ENCODE measurements at places on chromosomes 5 and 9.

- DNase-seq, result no peak
Observed at GRCh38 chr9:84325347-84325973, 15.1 kb downstream of the SLC28A3 start.

GRCh38 chr5:115100319-115100955 is 69.3 kb downstream of the TRIM36 start:
- no peak for DNase-seq

DNA sequence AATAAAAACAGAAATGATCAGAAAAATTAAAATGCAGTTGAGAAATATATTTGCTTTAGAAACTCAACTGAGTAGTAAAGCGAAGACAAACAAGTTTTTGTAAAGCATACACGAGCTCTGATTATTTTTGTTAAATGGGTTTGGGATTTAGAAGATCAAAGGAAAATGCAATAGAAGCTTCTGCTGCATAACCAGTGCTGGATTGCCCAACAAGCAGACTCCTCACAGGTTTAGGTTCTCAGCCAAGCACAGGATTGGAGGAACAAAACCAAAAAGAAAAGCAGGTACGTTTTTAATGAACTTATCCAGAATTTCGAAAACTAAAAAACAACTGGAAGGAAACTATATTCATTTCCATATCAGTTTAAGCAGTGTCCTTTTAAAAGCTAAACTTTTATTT is 423.8 kb downstream of the TMEM161B start:
- no peak for DNase-seq

DNA sequence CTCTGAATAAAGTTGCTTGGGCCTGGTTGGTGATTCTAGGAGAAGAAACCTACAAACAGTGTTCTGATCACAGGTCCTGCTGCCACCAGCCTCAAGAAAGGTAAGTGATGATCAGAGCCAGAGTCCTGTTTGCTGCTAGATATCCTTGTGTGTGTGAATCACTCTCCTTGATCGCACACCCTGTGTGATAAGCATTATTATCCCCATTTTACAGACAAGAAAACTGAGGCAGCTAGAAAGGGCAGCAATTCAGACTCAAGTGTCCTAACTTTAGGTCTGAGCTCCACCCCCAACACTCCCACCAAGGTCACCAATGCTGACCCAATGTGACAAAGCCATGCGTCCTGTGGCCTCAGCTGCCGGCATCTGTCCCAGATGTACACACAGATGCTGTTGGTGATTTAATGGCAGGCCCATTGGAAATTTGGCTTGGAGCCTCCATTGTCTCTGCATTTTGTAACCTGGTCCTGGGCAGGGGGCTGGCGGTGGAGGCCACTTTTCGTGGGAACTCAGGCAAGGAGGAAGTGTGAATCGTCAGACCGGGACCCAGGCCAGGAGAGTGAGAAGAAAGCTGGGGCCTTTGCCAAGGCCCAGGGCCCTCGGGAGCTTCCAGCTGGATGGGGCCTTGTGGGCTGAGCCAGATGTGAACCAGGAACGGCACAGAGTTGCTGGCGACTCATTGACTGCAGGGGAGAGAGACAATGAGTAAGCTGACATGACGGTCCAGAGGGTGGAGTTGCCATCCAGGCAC is 29.8 kb upstream of the GGTA1 start:
- peak; percentile 37 for DNase-seq

DNA sequence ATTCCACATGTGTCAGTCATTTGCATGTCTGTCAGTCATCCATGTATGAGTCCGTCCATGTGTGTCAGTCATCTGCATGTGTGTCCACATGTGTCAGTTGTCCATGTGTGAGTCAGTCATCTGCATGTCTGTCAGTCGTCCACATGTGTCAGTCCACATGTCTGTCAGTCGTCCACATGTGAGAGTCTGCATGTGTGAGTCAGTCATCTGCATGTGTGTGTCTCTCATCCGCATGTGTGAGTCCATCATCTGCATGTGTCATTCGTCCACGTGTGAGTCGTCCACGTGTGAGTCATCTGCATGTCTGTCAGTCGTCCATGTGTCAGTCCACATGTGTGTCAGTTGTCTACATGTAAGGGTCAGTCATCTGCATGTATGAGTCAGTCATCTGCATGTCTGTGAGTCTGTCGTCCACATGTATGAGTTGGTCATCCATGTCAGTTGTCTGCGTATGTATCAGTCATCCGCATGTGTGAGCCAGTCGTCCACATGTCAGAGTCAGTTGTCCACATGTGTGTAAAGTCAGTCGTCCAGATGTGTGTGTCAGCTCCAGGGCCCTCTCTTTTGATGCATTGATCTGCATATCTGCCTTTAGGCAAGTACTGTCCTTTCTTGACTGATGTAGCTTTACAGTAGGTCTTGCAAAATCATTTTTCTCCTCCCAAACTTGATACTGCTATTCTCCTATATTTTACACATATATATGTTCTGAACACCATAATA is 72.5 kb upstream of the CACNA1B start:
- DNase-seq, result no peak
